ENCODE measurements at places on chromosomes 5 and 9. TPM values are rescaled to one million over a fixed set of nuclear protein-coding genes. Genes with fewer than 3 reads are reported as not detected.

FGF10 gene
- polyA plus RNA-seq, result 0.59 TPM

GRCh38 chr5:84602371-84602771 is 217.7 kb upstream of the EDIL3 start:
- DNase-seq, result no peak

DNA sequence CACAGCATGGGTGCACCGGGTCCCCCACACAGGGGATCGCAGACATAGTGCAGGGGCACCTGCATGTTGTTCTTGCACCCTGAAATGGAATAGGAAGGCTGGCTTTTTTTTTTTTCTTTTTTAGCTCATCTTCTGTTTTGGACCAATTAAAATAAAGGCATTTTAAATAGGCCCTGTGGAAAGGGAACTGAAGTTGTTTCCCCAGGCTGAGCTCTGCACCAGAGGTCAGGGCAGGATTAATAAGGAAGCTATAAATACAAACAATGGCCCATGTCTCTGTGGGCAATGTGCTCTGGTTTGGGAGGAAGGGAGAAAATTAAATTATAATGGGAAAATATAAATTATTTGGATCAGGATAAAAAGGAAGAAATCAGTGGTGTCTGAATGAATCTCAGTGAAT is 21.2 kb upstream of the KCNMB1 start:
- DNase-seq, result no peak

GRCh38 chr5:55896663-55897062 is 45.5 kb downstream of the IL31RA start:
- no peak for DNase-seq

- DNase-seq, result no peak
These were observed 42.6 kb upstream of the CACNA1B start for GRCh38 chr9:137834846-137835546.
